ENCODE measurements at places on chromosomes 7 and 10.

DNA sequence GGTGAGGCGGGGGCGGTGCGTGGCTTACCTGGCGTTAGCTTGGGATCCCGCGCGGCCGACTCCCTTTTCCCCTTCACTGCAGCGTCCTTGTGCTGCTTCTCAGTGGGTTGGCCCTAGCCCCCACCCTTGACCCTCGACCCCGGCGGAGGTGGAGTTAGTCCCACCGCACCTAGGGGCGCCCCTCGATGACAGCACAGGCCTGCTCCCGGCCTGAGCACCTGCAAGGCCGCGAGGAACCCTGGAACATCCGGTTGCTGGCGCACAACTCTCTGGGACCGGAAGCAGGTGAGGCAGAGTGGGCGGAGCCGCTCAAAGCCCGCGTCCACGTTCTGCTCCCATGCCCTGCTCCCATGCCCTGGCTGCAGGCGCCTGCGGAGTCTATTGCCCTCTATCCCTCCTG is 266.9 kb downstream of the USP6NL start:
- DNase-seq = no peak

GRCh38 chr7:54252256-54253035 is 289.7 kb upstream of the VSTM2A start:
- no peak for DNase-seq

GRCh38 chr7:141161550-141162535 is 88.0 kb downstream of the TMEM178B start:
- no peak for DNase-seq

DNA sequence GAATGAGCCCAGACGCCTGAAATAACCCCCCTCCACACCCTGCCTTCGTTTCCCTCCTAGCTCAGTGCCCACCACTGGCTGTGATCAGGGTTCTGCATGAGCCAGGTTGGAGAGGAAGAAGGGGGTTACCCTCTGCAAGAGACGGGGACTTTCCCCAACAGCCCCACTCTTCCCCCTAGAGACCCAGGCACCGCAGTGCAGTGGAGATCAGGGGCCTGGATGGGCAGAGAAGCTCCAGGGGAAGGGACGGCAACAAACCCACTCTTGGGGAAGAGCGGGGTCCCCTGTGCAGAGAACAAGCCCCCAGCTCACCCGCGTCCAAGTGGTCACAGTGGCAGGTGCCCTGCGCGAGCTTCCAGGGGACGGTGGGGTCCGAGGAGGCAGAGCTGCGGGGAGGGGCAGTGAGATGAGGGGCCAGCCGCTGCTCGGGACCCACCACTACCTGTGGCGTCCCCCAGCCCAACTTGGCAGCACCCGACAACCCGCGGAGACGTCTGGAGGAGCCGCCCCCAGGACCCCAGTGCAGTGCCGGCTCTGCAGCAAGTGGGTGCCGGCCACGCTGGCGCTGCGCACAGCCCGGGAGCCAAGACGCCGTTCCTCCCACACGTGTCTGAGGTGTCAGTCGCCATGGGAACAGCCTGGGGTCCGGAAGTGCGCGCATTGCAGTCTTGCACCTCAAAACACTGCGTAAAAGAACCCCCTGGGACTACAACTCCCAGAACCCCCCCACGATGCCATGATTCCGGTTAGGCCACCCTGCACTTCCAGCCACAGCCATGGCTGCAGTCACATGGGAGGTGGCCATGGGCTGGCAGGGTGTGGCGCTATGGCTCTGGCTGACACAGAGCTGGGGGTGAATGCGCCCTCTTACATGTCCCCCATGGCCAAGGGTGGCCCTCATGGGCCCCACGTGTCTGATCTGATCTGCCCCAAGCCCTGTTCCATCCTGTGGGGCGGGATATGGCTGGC is 45.8 kb upstream of the WIPI2 start:
- peak; percentile 81 for DNase-seq

GRCh38 chr10:97163781-97164501 is 21.8 kb downstream of the SLIT1 start:
- no peak for DNase-seq

GRCh38 chr7:11237742-11238141 is 264.1 kb downstream of the PHF14 start:
- DNase-seq = no peak

- DNase-seq = peak; percentile 53
These were observed 3.4 kb downstream of the TNRC18 start for GRCh38 chr7:5420067-5420880.

DNA sequence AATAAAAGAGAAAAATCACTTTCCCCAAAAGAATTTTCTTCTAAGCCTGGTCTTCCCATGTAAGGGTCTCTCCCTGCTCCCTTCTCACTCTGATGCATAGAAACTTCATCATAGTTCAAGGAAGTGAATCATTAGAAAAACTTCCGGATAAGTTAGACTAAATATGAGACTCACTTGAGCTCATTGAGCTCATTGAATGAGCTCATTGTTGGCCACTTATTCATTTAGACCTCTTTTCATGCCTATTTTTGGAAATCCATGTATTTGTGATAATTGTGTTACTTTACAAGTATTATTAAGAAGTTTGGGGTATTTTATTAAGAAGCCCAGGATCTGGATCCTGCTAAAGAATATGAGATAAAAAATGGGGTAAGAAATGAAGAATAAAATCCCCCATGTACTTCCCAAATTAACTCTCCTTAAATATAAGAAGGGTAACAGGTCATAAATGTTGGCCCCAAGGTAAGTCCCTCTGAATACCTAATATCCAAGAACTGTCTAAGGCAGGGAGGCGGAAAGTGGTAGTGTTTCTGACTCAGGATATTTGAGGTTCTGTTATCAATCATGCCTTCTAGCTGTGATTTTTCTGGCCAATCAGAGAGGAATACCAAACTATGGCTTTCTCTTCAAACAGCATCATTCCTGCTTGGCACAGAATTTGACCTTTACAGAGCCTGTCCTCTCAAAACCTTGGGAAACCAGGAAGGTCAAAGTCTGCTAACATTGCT is 236.5 kb upstream of the PTN start:
- no peak for DNase-seq

- no peak for DNase-seq
These were observed 85.6 kb upstream of the KDM7A start for GRCh38 chr7:140262242-140262903.

DNA sequence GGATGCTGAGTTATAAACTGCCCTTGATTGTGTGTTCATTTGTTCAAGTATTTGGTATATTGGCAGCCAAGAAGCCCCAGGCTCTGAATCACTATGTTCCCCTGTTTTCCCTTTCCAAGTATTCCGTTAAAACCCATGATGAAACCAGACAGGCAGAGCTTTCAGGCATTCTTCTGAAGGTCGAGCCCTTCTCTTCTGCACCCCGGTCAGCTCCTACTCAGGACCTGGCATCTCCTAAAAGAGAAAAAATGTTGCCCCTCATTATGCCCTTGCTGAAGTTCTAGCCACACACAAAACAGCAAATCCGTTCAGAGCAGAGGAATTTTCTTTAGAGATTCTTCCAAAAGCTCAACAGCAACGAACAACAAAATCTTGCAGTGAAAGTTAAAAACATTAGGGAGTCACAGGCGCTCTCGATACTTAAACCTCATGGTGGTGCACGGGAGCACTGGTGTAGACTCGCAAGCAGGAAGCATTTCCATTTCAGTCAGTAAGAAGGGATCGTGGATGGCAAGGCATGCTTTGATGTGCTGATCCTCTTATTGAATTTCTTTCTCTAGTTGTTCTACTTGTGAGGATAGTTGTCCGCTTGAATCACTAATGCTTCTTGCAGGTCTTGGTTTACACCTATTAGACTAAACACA is 264.9 kb downstream of the SKIDA1 start:
- no peak for DNase-seq

DNA sequence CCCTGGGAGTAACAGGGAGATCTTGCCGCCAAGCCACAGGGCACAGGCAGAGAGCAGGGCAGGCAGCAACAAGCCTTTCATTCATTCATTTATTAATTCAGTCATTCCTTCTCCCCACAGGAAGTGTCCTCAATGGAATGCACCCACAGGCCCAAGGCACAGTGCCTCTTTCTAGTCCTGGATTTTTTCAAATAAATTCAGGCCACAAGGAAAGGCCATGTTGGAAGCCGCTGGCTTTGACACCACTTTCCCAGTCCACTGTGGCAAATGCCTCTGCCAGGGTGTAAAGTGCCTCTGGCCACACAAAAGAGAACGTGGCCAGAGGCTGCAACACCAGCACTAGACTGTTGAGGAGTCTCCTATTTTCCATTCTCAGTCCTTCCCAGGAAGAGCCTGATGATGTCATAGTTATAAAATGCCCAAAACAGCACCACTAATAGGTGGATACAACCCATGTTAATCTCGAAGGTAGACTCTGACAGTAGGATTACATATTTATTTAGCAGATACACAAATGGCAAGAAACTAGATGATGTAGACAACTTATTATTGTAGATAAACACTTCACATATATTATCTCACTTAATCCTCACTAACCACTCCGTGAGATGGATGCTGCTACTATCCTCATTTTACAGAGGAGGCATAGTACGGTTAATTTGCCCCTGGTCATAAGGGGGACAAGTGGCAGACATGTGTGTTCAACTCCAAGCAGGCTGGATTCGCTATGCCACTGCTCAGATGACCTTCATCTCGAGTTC is 5.5 kb downstream of the JAZF1 start:
- DNase-seq = no peak

Data from activated T-cell treated with anti-CD3 and anti-CD28 coated beads, Interleukin-2, amount 50 U/mL, for 48 hours (primary cell).